ENCODE measurements at places on chromosomes 1 and 21.

GRCh38 chr1:177975588-177976495 lies 6.0 kb upstream of the SEC16B start:
- DNase-seq: no peak

DNA sequence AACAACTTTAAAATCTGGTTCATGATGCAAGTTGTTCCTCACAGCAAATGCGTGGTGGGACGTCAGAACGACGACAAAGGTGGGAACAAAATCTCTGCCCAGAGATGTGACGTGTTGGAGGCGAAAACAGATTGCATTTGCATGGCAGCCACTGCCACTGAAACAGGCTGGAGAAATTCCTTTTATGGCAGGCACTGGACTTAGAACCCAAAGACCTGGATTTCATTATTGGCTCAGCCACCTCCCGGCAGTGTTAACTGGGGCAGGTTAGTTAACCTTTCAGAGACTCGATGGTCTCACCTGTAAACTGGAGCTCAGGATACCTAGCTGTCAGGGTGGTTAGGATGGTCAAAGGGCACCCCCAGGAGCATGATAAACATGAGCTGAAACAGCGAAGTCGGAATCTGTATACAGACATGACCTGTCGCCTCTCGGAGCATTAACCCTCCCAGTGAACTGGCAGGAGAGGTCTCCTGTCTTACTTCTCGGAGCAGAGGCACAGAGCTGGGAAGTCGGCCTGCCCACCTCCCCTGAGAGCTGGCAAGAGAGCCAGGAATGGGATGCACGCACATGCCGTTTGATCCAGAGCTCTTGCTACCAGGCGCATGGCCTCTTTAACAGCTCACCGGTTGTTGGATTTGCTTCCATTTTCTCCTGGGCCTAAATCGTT lies 59.2 kb upstream of the TARBP1 start:
- no peak for DNase-seq

GRCh38 chr1:88973520-88974137 lies 18.8 kb downstream of the KYAT3 start:
- DNase-seq: peak; percentile 2

- no peak for DNase-seq
Observed at GRCh38 chr1:200427744-200428143, 17.9 kb upstream of the ZNF281 start.

GRCh38 chr21:44802396-44803153 lies 955 bp upstream of the UBE2G2 start:
- DNase-seq: no peak

DNA sequence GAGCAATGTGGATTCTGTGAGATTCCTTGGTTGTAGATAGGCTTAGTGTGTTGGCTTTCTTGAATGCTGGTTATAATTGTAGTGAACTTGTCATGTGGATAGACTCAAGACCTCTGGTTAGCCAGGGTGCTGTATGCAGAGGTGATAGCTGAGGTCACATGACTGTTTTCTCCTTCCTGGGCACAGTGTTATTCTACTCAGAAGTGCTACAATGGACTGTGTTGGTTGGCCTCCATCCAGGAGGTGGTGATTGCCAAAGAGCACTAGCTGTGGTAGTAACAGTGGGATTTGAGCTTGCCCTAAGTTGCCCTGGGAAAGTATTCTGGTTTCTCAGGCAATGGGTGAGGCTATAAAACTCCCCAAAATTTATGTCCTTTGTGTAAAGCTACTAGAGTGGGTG lies 71.6 kb downstream of the SH3BGR start:
- DNase-seq: no peak

- no peak for DNase-seq
Observed at GRCh38 chr1:31705080-31705866, 1.5 kb upstream of the COL16A1 start.

- DNase-seq: no peak
Observed at GRCh38 chr21:45528981-45529784, 13.1 kb downstream of the SLC19A1 start.

DNA sequence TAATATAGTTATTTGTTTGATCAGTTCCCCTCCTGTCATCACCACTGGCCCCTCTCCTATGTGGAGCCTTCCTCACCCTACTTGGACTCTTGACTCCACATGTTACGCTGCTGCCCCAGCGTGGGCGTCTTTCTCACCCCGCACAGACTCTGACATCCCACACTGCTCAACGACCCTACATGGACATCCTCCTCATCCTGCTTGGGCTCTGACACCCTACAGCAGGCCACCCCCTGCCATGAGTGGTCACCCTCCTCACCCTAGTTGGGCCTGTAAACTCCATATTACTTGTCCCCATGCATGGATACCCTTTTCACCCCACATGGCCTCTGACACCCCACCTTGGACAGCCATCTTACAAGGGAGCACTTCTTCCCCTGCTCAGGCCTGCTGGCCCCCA lies 21.0 kb downstream of the TTC4 start:
- DNase-seq: no peak

DNA sequence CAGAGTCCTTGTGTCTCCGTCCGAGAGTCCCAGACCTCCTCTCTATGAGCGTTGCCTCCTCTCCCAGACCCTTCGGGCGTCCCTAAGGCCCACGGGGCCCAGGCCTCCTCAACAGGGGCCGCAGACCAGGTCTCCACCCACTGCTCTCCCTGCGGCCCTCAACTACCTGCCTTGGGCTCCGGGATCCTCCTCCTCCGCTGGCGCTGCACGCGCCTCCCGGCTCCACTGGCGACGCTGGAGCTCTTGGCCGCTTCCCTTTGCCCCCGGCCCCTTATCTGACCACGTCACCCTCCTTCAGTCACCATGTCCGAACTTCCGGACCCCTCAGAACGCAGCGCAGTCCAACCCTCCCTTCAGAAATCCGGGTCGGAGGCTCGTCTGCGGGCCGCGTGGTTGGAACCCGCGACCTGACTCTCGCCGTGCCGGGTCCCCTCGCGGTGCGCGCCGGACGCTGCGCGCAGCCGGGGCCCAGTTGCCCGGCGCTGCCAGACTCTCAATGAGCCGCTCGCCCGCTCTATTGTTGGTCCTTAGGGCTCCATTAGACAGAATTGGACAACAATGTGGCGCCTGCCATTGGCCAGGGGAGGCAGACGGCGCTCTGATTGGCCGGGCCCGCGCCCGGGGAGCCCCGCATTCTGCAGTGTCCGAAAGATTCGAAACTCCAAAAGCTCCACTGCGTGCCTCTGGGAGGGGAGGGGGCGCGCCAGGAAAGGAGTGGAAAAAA lies at the start of gene DMRTA2:
Gene DMRTA2, minus strand, starts transcription at position 498 of the 724 bp plus-strand sequence. CDS start 1,907 bp downstream, outside the sequence.
- peak; percentile 92 for DNase-seq

DNA sequence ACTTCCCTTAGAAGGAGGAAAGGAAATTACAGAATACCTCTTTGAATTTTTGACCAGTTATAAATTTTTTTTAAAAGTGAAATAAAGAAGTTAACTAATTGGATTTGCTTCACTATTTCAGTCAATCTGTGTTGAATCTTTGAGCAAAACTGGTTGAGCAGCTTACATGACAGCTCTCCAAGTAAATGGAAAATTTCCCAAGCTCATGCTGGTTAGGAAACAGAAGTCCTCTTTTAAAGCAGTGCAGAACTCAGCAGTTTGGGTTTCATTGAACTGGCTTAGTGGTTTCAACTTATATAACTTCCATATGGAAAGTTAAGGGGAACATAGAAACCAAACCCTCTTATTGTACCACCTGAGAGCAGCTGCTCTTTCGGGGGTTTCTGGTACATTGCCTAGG lies 250.5 kb downstream of the PDE4B start:
- DNase-seq: no peak

DNA sequence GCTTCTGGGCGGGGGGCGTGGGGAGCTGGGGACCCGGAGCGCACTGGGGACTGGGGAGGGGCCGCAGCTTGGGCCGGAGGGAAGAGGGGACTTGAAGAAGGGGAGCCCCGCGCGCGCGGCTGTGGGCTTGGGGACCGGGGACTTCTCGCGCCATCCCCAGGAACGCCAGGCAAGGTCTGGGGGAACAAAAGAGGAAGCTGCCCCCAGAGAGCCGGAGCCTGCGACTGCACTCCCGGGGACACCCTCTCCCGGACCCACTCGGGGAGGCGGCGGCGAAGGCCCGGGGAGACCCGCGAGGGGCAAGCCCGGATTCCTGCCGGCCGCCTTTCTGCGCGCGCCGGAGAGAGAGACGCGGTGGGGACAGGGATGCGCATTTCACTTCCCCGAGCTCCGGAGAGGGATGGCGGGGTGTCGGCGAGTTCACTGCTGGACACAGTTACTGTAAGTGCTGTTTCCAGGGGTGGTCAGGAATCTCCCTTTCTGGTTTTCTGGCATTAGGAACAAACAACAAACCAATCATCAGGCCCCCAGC lies 732 bp downstream of the ABCG1 start:
- no peak for DNase-seq

- DNase-seq: no peak
Observed at GRCh38 chr1:179971563-179972496, 17.2 kb downstream of the CEP350 start.

GRCh38 chr1:22865736-22866135 lies 106.9 kb downstream of the LACTBL1 start:
- no peak for DNase-seq

DNA sequence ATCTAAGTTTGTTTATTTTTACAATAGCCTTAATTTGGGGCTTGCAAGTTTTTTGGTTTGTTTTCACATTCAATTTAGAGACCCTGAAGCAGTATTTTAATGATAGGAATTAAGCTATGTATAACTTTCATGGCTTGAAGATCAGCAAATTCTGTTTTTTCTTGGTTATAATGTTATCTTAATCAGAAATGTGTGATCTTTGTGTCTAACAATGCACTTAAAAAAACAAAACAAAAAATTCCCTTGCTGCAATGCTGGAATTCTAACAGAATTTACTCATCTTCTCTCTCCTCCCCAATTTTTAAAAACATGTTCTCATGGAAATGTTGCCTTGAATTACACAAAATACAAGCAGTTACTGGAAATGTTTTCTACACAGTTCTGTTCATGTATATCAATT lies 113.1 kb downstream of the OLFML2B start:
- no peak for DNase-seq
